ENCODE measurements at places on chromosomes 1 and 21. TPM values are rescaled to one million over a fixed set of nuclear protein-coding genes. Genes with fewer than 3 reads are reported as not detected.

E2F2 gene
- total RNA-seq, result 1.1 TPM

F3 gene
- 62.4 TPM for total RNA-seq

TTC39A gene
- total RNA-seq, result 34.9 TPM

NPR1 gene
- total RNA-seq, result 58.8 TPM

C1orf167 gene
- 2.2 TPM for total RNA-seq

CNR2 gene
- not detected for total RNA-seq

C1orf141 gene
- 2.2 TPM for total RNA-seq

DNA sequence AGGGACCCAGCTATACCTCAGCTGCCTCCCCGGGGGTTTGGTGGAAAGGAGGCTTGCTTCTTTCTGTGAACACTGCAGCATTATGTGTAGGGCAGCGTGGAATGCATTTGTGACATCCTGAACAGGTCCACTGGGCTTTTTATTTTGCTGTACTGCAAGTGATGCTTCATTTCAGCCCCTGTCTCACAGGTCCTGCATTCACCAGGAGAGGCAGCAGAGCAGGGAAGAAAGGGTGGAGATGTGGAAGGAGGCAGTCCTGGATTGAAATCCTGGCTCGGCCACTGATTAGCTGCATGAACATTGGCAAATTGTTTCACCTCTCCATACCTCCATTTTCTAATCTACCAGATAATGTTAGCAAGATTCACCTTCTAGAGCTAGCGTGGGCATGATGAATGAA, 77.9 kb upstream of the ZBTB18 start:
- DNase-seq, result no peak

- no peak for DNase-seq
Measured at GRCh38 chr1:12369258-12369657, 139.4 kb downstream of the VPS13D start.

- no peak for DNase-seq
Measured at GRCh38 chr21:29406385-29406784, 107.7 kb downstream of the BACH1 start.

- no peak for DNase-seq
Measured at GRCh38 chr1:2506901-2507565, 19.4 kb downstream of the PANK4 start.

- DNase-seq, result no peak
Measured at GRCh38 chr21:23887725-23888306, 1719.5 kb downstream of the MRPL39 start.

GRCh38 chr1:207429963-207430362, 24.2 kb upstream of the CR2 start:
- no peak for DNase-seq

- DNase-seq, result no peak
Measured at GRCh38 chr1:231860221-231861088, 233.9 kb downstream of the DISC1 start.

- no peak for DNase-seq
Measured at GRCh38 chr1:186960861-186961260, 132.1 kb downstream of the PLA2G4A start.

DNA sequence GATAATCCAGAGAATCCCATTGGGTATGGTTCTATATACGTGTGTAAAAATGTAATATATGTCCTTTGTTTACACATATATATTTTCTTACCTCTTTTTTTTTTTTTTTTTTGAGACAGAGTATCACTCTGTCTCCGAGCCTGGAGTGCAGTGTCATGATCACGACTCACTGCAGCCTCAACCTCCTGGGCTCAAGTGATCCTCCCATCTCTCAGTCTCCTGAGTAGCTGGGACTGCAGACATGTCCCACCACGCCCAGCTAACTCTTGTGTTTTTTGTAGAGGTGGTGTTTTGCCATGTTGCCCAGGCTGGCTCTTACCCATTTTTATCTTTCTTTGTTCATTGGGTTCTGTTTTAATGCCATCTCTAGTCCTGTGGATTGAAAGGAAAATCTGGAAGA, 59.5 kb downstream of the ZBTB17 start:
- no peak for DNase-seq
